ENCODE measurements at places on chromosomes 16 and 17. TPM values are rescaled to one million over a fixed set of nuclear protein-coding genes. Genes with fewer than 3 reads are reported as not detected.

GRCh38 chr16:81641395-81642106, 137.5 kb upstream of the PLCG2 start:
- no peak for DNase-seq

DNA sequence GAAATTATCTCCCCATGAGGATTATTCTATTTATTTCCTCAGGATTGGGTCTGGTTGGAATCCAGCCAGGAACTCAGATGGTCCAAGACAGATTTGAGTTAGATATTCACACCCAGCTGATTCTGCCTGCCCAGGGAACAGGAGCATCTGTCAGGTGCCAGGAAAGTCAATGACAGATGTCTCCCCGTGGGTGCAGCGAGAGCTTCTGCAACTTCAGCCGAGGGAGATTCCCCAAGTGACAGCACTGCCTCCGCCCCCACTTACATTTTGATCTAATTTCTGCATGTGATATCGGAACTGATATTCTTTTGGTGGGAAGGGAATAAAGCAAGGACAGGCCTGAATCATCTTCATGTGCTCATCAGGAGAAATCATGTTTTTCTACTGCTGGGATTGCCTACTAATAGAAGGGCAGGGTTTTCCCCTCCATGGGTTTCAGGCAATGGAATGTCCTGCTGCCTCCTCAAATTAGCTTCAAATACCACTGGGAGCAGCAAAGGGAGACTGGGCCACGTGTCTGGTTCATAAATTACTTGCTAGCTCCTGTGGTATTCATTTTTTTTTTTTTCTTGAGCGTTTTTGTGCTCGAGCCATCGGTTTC, 15.7 kb upstream of the DHX8 start:
- no peak for DNase-seq

DNA sequence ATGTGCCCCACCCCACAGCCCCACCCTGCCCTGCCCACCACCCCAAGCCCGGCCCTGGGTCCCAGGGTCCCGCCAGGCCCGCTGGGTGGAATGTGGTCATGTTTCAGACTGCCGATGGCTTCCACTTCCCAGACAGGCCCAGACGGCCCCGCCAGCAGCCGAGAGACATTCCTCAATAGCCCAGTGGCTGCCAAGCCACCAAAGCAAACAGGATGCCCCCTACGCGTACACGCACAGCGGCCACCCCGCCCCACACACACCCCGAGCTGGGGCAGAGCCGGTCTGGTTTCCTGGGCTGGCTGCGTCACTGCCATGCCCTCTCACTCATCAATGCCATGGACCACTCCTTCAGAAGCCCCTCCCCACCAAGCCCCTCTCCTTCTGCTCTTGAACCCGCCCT, 1.2 kb upstream of the KRT17 start:
- no peak for DNase-seq

DNA sequence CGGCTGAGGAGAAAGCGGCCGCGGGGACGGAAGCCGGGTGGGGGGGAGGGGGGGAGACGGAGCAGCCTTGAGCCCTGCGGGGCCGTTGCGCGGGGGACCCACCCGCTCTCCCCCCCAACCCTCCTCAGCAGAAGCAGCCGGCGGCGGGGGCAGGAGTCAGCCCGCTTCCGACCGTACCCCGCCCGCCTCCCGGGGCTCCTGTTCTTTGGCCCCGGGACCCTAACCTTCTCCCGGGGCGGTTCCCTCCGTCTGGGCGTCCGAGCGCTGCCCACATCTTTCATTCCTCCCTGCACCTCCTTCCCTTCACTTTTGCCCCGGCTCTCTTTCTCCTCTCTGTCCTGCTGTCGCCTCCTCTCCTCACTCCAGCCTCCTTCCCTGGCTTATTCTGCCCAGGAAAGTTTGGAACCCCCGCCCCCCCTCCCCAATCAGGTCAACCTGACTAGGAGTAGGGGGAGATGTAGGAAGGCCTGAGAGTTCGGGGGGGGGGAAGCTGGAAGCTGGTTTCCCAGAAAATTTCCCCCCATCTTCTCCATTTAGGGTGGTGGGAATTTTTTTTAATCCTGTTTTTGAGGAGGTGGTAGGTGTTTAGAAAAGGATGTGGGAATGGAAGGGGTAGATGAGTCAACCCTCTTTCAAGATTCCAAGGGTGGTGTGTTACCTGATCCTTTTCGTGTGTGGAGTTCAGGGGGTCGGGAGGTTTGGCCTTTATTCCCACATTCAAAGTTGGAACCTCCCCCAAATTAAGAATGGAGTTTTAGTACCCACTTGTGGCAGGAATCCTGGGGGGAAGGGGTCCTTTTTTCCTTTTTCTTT, 427 bp upstream of the NLK start:
- no peak for DNase-seq

GRCh38 chr17:42310787-42311215, 22.5 kb downstream of the STAT5A start:
- no peak for DNase-seq

- no peak for DNase-seq
Measured at GRCh38 chr17:17062356-17062755, 20.1 kb downstream of the MPRIP start.

DNA sequence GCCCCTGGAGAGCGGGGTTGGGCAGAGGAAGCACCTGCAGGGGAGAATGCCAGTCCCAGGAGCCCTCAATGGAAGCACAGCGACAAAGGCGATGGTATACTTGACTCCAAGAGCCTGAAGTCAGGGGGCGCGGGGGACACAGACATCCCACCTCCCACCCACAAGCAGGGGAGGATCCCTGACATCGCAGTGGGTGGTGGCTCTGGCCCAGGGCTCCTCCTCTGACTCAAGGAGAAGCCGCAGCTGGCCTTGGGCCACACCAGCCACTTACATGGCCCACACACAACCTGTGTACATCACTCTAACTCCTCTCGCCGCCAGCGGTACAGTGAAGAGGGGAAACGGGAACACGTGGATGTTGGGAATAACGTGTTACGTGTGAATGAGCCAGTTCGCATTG, 44.3 kb downstream of the FZD2 start:
- no peak for DNase-seq

DNA sequence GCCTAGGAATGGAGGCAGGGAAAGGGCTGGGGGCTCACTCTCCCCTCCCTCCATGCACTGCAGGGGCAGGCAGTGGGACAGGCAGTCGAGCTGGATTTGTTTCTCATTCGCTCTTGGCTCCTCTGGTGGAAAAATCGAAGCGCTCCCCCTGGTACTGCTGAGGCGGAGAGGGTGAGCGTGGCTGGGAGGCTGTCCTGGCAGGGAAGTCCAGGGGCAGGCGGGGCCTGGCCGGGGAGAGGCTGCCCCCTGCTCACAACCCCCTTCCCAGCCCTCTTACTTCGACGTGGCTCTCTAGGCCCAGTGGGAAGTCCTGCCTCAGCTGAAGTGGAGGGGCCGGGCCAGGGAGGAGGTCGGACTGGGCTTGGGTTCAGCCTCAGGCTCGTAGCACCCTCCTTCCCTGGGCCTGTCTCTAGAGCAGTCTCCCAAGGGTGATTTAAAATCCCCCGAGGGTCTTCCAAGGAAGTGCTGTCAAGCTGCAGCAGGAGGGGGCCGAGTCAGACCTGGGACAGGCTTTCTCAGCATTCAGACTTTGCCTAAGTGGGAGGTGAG, 16.5 kb upstream of the TMEM92 start:
- DNase-seq: no peak

DNA sequence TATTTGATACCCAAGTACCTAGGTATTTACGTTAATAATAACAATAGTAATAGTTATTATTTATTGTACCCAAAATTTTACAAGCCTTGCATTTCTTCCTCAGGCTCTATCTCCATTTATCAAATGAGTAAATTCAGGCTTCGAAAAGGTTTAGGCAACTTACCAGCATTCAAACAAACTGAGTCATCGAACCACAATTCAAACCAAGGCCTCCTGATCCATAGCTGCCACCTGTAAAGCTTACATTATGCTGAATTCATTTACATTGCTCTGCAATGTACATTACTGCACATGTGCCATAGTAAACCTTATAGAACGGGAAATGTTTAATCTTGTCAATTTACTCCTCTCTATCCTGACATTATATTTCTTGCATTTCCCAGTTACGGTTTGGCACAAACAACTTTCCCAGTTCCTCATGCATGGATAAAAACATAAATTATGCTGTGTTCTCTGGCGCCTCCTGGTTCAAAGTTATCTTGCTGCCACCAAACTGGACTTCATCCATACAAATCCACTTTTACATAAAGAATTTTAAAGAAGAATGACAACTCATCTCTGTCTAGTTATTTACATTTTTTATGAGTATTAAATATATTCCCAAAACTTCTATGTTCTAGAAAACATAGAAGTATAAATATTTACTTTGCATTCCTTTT, 360.6 kb upstream of the SOX9 start:
- no peak for DNase-seq

GRCh38 chr17:80717720-80718083, 173.1 kb downstream of the RPTOR start:
- no peak for DNase-seq

- no peak for DNase-seq
Measured at GRCh38 chr16:53937161-53937880, 233.4 kb downstream of the FTO start.

- no peak for DNase-seq
Measured at GRCh38 chr17:75093548-75094158, 5.9 kb downstream of the SLC16A5 start.

- no peak for DNase-seq
Measured at GRCh38 chr16:57017251-57017650, 27.9 kb downstream of the NLRC5 start.

Gene PRSS27
- polyA plus RNA-seq: 1.7 TPM

Gene SLC52A1
- polyA plus RNA-seq: 0.25 TPM

Gene KRT27
- polyA plus RNA-seq: not detected

Gene TSNAXIP1
- polyA plus RNA-seq: 6.2 TPM

All from right renal cortex interstitium (tissue), 3 donors.